ENCODE measurements at places on chromosomes 4 and X. TPM values are rescaled to one million over a fixed set of nuclear protein-coding genes. Genes with fewer than 3 reads are reported as not detected.

The IRS4 gene
- not detected for total RNA-seq

The SSX2B gene
- total RNA-seq, result not detected

The ADH5 gene
- 478 TPM for total RNA-seq

The PRKG2 gene
- 23.3 TPM for total RNA-seq

The PITX2 gene
- total RNA-seq, result 0.99 TPM

The HTN1 gene
- not detected for total RNA-seq

The SPIN2A gene
- total RNA-seq, result 0.99 TPM

The ASB9 gene
- total RNA-seq, result 2.5 TPM

The PPP2R2C gene
- total RNA-seq, result 0.15 TPM

The GJB1 gene
- not detected for total RNA-seq

The MTNR1A gene
- not detected for total RNA-seq

The SPANXN3 gene
- not detected for total RNA-seq

The ERVMER34-1 gene
- total RNA-seq, result not detected

The UCP1 gene
- not detected for total RNA-seq

The FGF2 gene
- total RNA-seq, result 30.8 TPM
